AG10803 (cell line): ENCODE measurements at places on chromosomes 3 and 15.

DNA sequence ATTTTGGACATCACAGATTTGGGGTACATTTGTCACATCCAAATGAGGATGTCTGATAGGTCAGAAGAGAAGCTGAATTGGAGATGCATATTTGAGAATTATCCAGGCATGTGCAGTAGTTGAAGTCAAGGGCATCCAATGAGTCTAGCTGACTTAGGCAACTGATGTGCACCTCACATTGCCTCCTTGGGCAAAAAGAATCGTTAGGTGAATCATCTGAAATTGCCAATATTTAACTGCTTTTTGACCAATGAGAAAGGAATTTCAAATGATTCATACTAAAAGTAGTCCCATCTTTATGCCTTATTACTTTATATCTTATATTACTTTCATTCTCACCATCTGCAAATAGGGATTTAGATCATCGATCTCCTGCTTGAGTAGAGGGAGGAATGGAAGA lies 117.7 kb downstream of the CD47 start:
- DNase-seq: no peak

GRCh38 chr3:60841355-60841754 lies 409.9 kb downstream of the FHIT start:
- peak; percentile 11 for DNase-seq

GRCh38 chr3:47012342-47013230 lies 33.1 kb downstream of the NBEAL2 start:
- no peak for DNase-seq

GRCh38 chr15:41396111-41396510 lies 6.2 kb downstream of the NDUFAF1 start:
- DNase-seq: no peak

- no peak for DNase-seq
Observed at GRCh38 chr15:97456521-97457202, 503.8 kb upstream of the ARRDC4 start.

DNA sequence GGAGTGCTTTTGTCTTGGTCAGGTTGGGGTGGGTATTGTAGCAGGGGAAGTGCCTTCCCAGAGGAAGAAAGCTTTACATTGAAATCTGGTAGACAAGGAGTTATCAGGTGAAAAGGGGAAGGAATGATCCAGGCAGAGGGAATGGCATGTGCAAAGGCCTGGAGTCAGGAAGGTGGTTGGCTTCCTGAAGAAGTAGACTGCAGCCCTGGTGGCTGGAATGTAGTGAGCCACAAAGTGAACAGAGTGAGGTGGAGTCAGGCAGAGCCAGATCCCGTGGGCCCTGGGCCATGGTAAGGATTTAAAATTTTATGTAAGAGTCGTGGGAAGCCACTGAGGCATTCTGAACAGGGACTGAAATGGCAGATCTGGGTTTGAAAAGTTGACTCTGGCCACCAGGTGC lies 58.3 kb downstream of the RAB11A start:
- DNase-seq: no peak

- DNase-seq: no peak
Observed at GRCh38 chr3:14922863-14923262, 24.5 kb upstream of the NR2C2 start.

GRCh38 chr3:71659864-71660591 lies 65.2 kb downstream of the EIF4E3 start:
- peak; percentile 71 for DNase-seq

DNA sequence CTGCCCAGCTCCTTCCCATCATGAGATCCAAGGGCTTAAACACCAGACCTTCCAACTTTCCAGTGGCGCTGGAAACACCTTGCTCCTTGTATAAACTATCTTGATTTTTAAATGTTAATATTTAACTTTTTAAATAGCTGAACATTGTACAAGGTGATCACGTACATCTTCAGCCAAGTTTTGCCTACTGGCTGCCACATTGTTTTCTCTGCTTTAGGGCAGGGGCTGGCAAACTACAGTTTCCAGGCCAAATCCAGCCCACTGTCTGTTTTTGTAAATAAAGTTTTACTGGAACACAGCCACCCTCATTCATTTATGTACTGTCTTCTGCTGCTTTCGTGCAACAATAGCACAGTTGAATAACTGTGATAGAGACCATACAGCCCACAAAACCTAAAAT lies 27.6 kb upstream of the FOXP1 start:
- no peak for DNase-seq

- DNase-seq: peak; percentile 72
Observed at GRCh38 chr15:63491116-63491827, 13.1 kb upstream of the USP3 start.

- no peak for DNase-seq
Observed at GRCh38 chr15:40856746-40857145, 12.9 kb downstream of the SPINT1 start.

DNA sequence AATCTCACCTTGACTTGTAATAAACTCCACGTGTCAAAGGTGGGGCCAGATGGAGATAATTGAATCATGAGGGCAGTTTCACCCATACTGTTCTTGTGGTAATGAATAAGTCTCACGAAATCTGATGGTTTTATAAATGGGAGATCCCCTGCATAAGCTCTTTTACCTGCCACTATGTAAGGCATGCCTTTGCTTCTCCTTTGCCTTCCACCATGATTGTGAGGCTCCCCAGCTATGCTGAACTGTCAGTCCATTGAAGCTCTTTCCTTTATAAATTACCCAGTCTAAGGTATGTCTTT lies 45.5 kb downstream of the SUCNR1 start:
- DNase-seq: no peak

GRCh38 chr3:32245200-32245599 lies 6.7 kb downstream of the CMTM8 start:
- DNase-seq: no peak

- peak; percentile 38 for DNase-seq
Observed at GRCh38 chr3:66039590-66039887, 821 bp upstream of the MAGI1 start.

- DNase-seq: peak; percentile 46
Observed at GRCh38 chr3:10198761-10199649, 34.3 kb downstream of the IRAK2 start.

DNA sequence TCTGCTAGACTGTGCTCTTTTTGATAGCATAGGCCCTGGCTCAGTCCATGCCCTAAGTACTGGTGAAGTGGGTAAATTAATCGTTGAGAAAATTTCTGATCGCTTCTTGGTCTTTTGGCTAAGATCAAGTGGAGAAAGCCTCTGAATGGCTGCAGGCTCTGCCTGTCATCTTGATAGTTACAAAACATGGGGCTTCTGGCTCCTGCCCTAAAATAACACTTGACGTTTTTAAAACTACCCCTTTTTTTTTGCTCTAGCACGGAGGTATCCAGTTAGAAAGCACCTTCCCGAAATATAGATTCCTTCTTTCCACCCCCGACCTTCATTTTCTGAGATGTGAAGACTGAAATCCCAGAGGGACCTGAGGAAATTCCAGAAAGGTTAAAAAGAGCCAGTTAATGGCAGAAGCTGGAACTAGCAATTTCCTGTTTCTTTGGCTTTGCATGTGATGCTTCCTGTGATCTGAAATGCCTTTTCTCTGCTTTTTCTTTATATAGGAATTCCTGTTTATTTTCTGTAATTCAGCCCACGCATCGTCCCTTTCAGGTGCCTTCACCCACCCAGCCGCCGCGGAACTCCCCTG lies 799 bp upstream of the C2CD4B start:
- DNase-seq: no peak

GRCh38 chr3:19757773-19758172 lies 176.2 kb downstream of the EFHB start:
- no peak for DNase-seq

GRCh38 chr15:101303408-101303807 lies 8.4 kb upstream of the SNRPA1 start:
- DNase-seq: no peak

DNA sequence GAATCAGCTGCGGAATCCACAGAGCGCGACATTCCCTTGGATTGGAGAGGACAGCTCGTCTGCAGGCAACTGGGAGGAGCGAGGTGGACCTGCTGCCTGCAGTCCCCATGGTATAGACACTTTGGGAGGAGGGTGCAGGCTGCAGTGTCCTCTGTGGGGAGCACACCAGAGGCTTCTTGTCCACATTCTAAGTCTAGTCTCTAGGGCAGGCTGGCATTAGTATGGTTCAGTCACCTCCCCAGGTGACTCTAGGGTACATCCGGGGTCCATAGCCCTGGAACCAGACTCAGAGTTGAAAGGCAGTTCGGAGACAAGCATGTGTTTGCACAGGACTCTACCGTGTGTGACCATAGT lies 118.2 kb downstream of the GABRG3 start:
- DNase-seq: no peak

DNA sequence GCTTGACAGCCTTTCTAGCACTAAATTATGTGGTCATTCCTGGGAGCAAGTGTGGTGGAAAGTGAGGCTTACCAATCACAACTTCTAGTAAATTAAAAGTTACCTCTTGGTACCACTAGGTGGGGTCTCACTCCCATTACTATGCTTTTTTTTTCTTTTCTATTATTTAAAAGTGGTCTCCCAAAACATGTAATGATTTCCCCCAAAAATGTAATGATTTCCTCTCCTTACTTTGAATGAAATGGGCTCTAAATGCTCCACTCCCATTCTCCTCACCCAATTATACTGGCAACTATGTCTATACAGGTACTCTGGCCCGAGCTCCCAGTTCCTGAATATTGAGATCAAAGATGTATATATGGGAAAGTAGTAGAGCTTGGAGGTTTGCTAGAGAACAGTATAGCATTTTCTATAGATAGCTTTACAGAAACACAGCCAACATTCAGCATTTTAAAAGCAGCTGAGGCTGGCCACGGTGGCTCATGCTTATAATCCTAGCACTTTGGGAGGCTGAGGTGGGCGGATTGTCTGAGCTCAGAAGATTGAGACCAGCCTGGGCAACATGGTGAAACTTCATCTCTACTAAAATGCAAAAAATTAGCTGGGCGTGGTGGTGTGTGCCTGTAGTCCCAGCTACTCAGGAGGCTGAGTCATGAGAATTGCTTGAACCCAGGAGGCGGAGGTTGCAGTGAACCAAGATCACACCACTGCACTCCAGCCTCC lies 70.9 kb downstream of the DCUN1D1 start:
- peak; percentile 17 for DNase-seq
